Bronchus fibroblast of lung (primary cell): ENCODE measurements at places on chromosomes 3 and 15. TPM values are rescaled to one million over a fixed set of nuclear protein-coding genes. Genes with fewer than 3 reads are reported as not detected.

The ASB7 gene
- total RNA-seq, result 6.6 and 8.6 TPM in 2 replicates

The ZIC4 gene
- total RNA-seq, result not detected in 2 replicates

The MUC20 gene
- total RNA-seq, result under 0.01 and 0.15 TPM in 2 replicates

The VWA5B2 gene
- not detected in 2 replicates for total RNA-seq

The C3orf85 gene
- not detected in 2 replicates for total RNA-seq

The FBXL22 gene
- total RNA-seq, result 0.15 and 0.17 TPM in 2 replicates

The ABHD17C gene
- total RNA-seq, result 5.2 and 6.1 TPM in 2 replicates

The RBMS3 gene
- total RNA-seq, result 13.6 and 15.8 TPM in 2 replicates

The TNNC1 gene
- total RNA-seq, result 0.74 TPM in 1 of 2 replicates, not detected in the other

The SMCO1 gene
- 0.15 and 0.34 TPM in 2 replicates for total RNA-seq

The NDN gene
- total RNA-seq, result 82.5 and 93.0 TPM in 2 replicates

The ARHGEF3 gene
- 1.7 and 2.1 TPM in 2 replicates for total RNA-seq

The OSTN gene
- not detected in 2 replicates for total RNA-seq

The MAGEL2 gene
- 0.45 and 0.84 TPM in 2 replicates for total RNA-seq

The LTK gene
- 0.50 and 0.59 TPM in 2 replicates for total RNA-seq

The BLM gene
- 7.6 and 8.4 TPM in 2 replicates for total RNA-seq
